Urinary bladder (tissue), 4 donors: ENCODE measurements at places on chromosomes 11 and 22. TPM values are rescaled to one million over a fixed set of nuclear protein-coding genes. Genes with fewer than 3 reads are reported as not detected.
A peak's percentile ranks its signal among the peaks of the same experiment; 100 is the strongest.

DNA sequence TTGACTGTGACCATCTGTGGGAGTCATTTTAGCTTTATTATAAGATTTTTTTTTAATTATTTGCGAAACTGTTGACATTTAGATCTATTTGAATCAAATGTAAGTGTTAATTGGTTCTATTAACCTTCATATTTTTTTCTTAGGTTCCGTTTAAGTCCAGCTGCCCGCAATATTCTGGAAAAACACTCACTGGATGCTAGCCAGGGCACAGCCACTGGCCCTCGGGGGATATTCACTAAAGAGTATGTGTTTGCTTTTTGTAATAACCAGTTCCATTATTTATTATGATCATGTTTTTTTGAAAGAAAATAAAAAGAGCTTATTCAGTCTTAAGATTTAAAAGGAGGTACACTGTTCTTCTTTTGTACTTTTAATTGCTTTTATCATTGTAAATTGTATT lies 43.9 kb downstream of the PDHX start:
- no peak for DNase-seq

GRCh38 chr11:74226907-74227306 lies 55.8 kb downstream of the PPME1 start:
- no peak for DNase-seq

DNA sequence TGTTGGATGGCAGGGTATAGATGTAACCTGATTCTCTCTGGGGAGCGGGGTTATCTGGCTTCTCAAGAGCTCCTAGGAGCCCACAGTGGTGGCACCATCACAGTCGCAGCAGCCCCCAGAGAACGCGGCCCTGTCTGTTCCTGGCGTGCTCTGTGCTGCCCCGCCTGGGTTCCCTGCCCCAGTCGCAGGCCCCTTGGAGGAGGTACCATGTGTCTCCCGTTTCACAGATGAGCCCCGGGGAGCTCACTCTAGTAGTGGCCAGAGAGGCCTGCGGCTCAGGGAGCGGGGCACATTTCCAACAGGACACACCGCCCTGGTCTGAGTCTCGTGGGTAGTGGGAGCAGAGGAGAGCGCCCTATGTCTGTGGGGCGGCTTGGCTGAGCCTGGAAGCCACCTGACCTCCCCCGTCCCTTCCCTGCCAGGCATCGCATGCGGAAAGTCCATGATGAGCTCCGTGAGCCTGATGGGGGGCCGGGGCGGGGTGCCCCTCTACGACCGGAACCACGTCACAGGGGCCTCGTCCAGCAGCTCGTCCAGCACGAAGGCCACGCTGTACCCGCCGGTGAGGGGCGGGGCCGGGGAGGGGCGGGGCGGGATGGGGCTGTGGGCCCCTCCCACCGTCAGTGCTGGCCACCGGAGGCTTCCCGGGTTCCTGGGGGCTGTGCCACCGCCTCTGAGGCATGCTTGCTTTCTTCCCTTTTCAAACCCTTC lies 21.0 kb upstream of the PPP6R3 start:
- DNase-seq, result no peak

- no peak for DNase-seq
Measured at GRCh38 chr11:104705490-104706190, 192.6 kb downstream of the CASP12 start.

- DNase-seq, result no peak
Measured at GRCh38 chr22:39314251-39314971, 5.0 kb downstream of the RPL3 start.

GRCh38 chr22:42683578-42684283 lies 34.5 kb upstream of the CYB5R3 start:
- DNase-seq, result no peak

DNA sequence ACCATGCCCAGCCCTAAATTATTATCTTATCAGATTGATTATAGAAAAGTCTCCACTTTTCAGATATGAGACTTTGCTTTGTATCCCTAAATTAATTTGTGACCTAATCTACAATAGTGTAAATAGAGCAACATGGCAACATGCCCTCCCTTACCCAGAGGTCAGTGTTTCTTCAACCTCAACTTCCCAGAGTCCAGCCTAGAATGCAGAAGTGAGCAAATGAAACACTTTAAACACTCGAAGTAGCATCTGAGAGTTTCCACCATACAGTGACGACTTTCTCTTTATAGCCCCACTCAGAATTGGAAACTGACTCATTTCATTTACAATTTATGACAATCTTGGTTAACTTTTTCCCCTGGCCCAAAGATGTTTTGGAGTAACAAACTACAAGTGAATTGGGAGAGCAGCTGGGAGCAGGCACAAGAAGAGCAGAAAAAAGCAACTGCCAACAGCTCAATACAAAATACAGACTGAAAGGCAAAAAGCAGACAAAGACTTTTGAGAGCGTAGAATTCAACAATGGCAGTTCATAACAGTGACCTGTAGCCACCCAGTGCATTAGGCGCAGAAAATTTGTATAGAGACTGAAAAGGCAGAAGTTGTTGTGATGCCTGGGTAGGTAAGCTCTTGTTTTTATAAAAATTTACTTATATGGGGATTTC lies 10.1 kb upstream of the BLID start:
- no peak for DNase-seq

GRCh38 chr11:63563201-63564055 lies at the start of gene PLAAT2:
PLAAT2 (minus strand) TSS chr11:63563379; CDS start chr11:63563324, 55 bp downstream.
- no peak for DNase-seq

DNA sequence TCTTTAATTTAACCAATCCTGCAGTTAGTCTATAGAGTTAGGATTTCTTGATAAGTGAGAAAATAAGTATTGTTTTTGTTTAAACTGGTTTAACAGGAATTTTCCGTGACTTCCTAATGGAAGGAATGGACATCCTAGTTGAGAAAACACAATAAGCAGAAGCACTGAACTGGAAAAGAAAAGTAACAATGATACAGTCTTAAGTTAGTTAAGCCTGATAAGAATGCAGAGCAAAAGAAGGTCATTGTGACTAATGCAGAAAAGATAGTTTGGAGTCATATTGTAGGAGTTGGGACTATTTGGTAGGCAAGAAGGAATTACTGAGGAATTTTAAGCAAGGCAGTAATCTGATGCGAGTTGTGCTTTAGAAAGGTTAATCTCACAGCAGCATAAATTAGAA lies 11.7 kb downstream of the RNF141 start:
- DNase-seq, result no peak

- DNase-seq, result no peak
Measured at GRCh38 chr11:35918716-35919115, 25.1 kb upstream of the LDLRAD3 start.

- peak; percentile 39 for DNase-seq
Measured at GRCh38 chr11:57214494-57214893, 22.6 kb downstream of the APLNR start.

GRCh38 chr11:112537846-112538330 lies 277.2 kb upstream of the PLET1 start:
- DNase-seq, result no peak

GRCh38 chr11:27646051-27646818 lies 54.0 kb downstream of the BDNF start:
- no peak for DNase-seq

DNA sequence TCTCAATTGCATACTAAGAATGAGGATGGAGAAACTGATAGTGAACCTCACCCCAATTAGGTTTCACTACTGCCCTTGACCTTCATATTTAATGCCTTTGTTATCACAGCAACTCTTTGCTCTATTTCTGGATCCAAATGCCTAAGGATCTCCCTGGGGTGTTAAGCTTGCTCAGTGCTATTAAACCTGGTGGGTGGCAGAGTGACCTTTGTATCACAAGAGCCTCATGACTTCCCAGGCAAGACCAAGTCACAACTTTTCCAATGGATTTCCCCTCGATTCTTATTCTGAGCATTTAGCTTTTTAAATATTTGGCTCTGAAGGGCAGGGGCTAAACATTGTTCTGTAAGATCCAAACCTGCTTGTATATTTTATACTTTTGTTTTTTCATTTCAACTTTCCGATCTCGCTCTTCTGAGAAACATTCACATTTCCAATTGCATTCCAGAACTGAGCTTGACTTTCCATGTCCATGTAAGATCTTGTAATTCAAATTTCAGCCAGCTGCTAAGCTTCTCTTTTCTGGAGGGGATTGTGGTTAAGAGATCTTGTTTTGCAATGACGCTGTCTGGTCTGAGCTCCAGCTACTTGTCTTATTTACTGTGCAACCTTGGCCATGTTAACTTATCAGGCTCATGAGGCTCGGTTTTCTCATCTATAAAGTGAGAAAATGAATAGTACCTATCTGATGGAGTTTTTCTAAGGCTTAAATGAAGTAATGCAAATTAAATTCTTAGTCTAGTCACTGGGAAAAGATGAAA lies 6.4 kb upstream of the EHF start:
- DNase-seq, result no peak

GRCh38 chr11:65609665-65610064 lies 4.4 kb downstream of the MAP3K11 start:
- no peak for DNase-seq

GRCh38 chr11:95549301-95549700 lies 240.3 kb downstream of the FAM76B start:
- DNase-seq, result no peak

DNA sequence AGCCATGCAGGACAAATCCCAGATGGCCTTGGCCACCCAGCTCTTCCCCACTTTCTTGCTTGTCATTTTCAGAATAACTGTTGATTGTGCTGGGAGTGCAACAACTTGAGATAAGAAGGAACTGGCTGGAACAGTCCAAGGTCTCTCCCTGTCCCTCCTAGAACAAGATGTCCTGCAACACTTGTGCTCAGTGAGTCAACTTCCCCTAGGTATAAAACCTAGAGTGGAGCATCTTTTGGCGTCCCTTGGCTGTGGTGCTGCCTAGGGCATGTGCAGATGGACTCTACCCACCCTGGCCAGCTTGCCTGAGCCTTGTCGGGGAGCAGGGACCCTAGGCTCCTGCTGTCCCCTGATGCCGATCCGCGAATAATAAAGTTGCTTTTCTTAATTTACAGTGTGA lies 86.0 kb upstream of the SLC22A12 start:
- no peak for DNase-seq

GRCh38 chr11:110818032-110818687 lies 105.9 kb upstream of the ARHGAP20 start:
- DNase-seq, result no peak

- no peak for DNase-seq
Measured at GRCh38 chr11:69880041-69880825, 61.0 kb upstream of the FGF3 start.

DNA sequence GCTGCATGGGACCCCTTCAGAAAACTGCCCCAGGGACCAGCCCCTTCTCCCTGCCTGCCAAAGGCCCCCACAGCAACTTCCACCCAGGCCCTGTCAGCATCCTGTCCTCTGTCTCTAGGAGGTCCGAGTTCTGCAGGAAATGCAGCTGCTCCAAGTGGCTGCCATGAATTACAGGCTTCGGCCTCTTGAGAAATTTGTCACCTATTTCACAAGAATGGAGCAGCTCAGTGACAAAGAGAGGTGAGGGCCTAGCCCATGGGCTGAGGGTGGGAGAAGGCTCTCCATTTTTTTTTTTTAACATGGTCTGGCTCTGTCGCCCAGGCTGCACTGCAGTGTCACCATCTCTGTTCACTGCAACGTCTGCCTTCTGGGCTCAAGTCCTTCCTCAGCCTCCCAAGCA lies 7.3 kb downstream of the RGL4 start:
- no peak for DNase-seq

DNA sequence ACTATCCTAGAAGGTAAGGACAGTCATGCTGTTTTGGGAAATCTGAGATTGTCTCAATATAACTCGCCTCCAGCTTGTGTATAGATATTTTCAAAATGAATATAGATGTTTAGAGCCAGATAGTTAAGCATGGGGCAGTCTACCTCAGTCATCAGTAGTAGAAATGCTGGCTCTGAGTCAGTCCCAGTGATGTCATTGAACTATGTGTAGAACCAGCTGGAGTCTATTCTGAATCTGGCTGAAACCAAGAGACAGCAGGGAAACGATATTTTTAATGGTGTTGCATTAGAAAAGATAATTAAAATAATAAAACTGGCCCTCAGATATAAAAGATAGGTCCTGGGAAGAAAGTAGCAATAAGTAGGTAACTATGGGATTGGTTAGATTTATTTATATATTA lies 25.9 kb downstream of the PIWIL4 start:
- no peak for DNase-seq

DNA sequence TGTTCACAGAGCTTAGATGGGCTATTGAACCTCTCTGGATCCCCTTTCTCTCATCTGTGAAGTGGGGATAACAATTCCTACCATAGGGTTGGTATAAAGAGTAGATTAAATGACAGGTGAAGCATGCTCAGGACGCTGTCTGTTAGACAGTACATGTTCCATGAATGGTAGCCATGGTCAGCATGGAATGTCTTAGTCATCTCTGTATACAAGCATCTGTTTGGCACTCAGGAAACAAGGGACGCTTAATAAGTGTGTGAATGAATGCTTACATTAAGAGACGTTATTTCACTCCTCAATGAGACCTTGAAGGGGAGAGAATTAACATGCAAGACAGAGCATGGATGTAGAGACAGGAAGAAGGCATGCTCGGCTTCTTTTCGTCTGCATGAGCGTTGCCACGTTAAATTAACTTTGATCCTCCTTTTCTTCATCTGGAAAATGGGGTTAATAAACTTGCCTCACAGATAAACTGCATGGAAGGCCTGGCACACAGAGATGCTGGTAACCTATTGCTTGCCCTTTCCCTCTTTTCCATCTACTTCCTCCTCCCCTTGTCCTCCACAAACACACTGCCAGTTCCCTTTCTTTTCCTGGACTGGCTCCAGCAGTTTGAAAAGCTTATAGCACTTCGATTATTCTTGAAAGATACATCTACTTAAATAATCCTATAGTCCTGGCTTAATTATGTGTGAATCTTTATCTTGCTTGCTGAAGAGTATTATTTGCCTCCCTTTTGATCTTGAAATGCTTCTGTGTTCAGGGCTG lies 267.2 kb upstream of the MTNR1B start:
- DNase-seq, result no peak

- DNase-seq, result no peak
Measured at GRCh38 chr11:38723361-38723760, 2125.3 kb upstream of the RAG2 start.

Gene KCNJ1
- not detected for total RNA-seq

Gene BTG4
- total RNA-seq, result not detected

Gene TMPRSS5
- total RNA-seq, result 4.2 TPM

Gene OR8G1
- not detected for total RNA-seq

Gene PRG2
- 0.42 TPM for total RNA-seq

Gene GAL
- total RNA-seq, result 1.0 TPM

Gene OVCH2
- total RNA-seq, result 3.3 TPM

Gene BEST1
- total RNA-seq, result 2.0 TPM

Gene APOBEC3A
- 0.42 TPM for total RNA-seq

Gene LUZP2
- total RNA-seq, result 26.4 TPM

Gene OR5P2
- 7.9 TPM for total RNA-seq

Gene B3GAT1
- total RNA-seq, result 0.32 TPM

Gene ZNRD2
- total RNA-seq, result 14.6 TPM

Gene HSPB2
- total RNA-seq, result 1.6 TPM

Gene GGTLC3
- not detected for total RNA-seq

Gene NUP50
- 44.3 TPM for total RNA-seq

Gene SERPIND1
- 0.16 TPM for total RNA-seq

Gene PRODH
- 1.1 TPM for total RNA-seq
